ENCODE measurements at places on chromosomes 4 and X. TPM values are rescaled to one million over a fixed set of nuclear protein-coding genes. Genes with fewer than 3 reads are reported as not detected.
A peak's percentile ranks its signal among the peaks of the same experiment; 100 is the strongest.

LRAT gene
- total RNA-seq = 0.33 TPM

GRCh38 chr4:909821-910220, 22.3 kb downstream of the GAK start:
- no peaks in the 10 kb centered on the region for H3K27me3 ChIP-seq
- H3K4me3 ChIP-seq = no peak overlapping the region
- DNase-seq = no peak

DNA sequence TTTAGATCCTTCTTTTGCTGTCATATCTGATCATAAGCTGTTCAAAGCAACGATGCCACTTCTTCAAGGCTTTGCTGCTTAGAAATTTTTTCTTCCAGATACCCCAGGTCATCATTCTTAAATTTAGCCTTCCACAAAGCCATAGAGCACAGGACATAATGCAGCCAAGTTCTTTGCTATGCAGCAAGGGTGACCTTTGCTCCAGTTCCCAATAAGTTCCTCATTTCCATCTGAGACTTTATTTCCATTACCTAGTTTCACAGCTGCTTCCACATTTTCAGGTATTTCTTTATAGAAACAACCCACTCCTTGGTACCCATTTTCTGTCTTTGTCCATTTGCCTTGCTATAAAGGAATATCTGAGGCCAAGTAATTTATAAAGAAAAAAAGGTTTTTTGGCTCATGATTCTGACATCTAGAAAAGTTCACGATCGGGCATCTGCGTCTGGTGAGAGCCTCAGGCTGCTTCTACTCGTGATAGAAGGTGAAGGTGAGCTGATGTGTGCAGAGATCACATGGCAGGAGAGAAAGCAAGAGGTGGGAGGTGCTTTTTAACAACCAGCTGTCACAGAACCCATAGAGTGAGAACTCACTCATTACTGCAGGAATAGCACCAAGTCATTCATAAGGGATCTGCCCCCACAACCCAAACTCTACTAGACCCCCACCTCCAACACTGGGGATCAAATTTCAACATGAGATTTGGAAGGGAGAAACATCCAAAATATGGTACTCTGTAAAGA, 11.8 kb upstream of the TASL start:
- no peak overlapping the region for H3K27ac ChIP-seq
- no peak for DNase-seq
- H3K27me3 ChIP-seq = no peaks in the 10 kb centered on the region
- no peak overlapping the region for H3K4me3 ChIP-seq

DNA sequence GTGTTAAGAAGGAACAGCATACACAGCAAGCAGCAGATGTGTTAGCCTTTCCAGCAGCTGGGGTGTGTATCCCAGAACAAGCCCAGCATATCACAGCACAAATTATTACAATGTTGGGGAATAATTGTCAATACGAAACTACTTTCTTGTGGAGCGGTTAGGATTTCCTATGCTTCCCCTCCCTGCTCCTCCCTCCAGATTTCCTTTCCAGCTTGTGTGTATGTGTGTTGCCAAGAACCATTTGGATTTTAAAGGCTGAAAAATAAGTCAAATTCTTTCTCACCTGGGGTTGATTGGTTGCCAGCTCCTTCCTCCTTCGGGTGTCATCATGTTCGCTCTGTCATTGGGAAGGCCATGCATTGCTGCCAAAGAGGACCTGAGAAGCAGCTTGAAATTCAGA, 178.2 kb upstream of the FRMPD4 start:
- H3K27ac ChIP-seq = no peak overlapping the region
- peaks cover 4% of the 10 kb centered on the region for H3K27me3 ChIP-seq
- no peaks in the 10 kb centered on the region for H3K36me3 ChIP-seq
- H3K4me1 ChIP-seq = no peaks in the 10 kb centered on the region
- DNase-seq = peak; percentile 19

GRCh38 chr4:17517664-17518063, 2.7 kb downstream of the CLRN2 start:
- H3K4me1 ChIP-seq = no peaks in the 10 kb centered on the region
- no peaks in the 10 kb centered on the region for H3K36me3 ChIP-seq
- no peak overlapping the region for H3K4me3 ChIP-seq
- H3K27ac ChIP-seq = no peak overlapping the region
- no peak for DNase-seq

STK26 gene
- total RNA-seq = 7.8 TPM

IL21 gene
- total RNA-seq = not detected
